ENCODE measurements at places on chromosomes 11 and 22. TPM values are rescaled to one million over a fixed set of nuclear protein-coding genes. Genes with fewer than 3 reads are reported as not detected.

DNA sequence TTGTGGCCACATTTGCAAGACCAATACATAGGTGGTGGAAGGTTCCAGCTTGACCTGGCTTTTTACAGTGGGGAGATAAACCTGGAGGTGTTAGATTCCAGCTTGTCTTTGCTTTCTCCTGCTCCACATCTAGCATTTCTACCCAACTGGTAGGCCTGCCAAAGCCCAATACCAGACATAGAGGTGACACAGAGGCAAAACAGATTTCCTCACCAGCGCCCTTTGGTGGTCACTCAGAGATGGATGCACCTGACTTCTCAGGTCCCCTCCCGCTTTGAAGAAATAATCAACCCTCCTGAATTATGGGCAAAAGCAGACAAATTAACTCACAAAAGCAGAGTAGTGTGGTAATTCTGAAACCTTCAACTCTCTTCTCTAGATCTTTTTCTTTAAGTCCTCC is 1356.2 kb downstream of the FAM181B start:
- H3K36me3 ChIP-seq: no peaks in the 10 kb centered on the region
- no peak overlapping the region for H3K27ac ChIP-seq
- no peak overlapping the region for H3K4me3 ChIP-seq
- no peaks in the 10 kb centered on the region for H3K27me3 ChIP-seq
- DNase-seq: no peak

DNA sequence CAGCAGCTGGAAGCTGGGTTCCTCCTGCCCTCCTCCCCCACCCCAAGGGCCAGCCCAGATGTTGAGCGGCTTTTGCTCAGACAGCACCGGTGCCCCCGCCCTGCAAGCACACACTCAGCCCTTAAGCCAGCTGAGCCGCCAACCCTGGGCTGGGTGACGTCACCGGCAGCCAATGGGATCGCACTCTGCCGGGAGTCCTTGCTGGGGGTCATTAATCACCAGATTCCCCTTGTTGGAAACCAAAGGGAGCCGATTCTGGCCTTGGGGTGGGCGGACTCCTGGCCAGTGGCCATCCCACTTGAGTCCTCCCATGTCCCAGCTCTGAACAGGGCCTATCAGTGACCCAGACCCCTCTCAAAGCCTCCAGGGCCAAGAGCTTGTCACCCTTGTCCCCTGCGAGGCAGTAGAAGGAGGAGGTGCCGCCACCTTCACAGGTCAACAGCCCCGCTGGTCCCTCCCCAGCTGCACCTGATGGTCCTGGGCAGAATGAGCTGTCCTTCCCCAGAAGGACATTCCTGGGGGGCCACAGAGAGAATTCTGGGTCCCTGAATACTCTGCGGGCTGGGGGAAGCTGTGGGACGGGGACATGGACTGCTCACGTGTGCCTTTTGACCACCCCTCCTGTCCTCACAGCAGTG is 7.4 kb downstream of the DUSP8 start:
- peak; percentile 74 for DNase-seq
- H3K27me3 ChIP-seq: no peaks in the 10 kb centered on the region
- H3K4me3 ChIP-seq: no peak overlapping the region
- H3K27ac ChIP-seq: peak overlapping the region; percentile 16

- no peak overlapping the region for H3K4me3 ChIP-seq
- no peak for DNase-seq
- peaks cover 8% of the 10 kb centered on the region for H3K4me1 ChIP-seq
- H3K36me3 ChIP-seq: no peaks in the 10 kb centered on the region
- H3K27me3 ChIP-seq: no peaks in the 10 kb centered on the region
- no peak overlapping the region for H3K27ac ChIP-seq
These were observed 9.9 kb upstream of the MICALL1 start for GRCh38 chr22:37896181-37896592.

DNA sequence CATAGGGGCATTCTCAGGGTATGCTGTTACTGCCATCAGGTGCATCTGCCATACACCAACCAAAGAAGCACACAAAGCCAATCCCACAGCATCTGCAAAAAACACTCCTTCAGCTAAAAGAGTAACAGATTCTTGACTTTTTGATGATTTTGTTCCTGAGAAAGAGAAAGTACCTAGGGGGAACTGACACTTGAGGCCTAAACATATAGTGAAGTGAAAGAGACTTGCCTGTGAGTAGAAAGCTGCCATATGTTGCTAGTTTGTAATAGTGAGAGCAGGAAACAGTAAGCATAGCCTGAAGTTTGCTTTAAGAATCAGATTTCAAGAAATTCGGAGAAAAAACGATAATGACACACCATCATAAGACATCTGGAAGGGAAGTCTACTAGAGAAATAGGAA is 97.9 kb upstream of the CTSC start:
- no peaks in the 10 kb centered on the region for H3K36me3 ChIP-seq
- no peak overlapping the region for H3K27ac ChIP-seq
- no peaks in the 10 kb centered on the region for H3K27me3 ChIP-seq
- H3K4me3 ChIP-seq: no peak overlapping the region
- no peaks in the 10 kb centered on the region for H3K4me1 ChIP-seq
- no peak for DNase-seq

DNA sequence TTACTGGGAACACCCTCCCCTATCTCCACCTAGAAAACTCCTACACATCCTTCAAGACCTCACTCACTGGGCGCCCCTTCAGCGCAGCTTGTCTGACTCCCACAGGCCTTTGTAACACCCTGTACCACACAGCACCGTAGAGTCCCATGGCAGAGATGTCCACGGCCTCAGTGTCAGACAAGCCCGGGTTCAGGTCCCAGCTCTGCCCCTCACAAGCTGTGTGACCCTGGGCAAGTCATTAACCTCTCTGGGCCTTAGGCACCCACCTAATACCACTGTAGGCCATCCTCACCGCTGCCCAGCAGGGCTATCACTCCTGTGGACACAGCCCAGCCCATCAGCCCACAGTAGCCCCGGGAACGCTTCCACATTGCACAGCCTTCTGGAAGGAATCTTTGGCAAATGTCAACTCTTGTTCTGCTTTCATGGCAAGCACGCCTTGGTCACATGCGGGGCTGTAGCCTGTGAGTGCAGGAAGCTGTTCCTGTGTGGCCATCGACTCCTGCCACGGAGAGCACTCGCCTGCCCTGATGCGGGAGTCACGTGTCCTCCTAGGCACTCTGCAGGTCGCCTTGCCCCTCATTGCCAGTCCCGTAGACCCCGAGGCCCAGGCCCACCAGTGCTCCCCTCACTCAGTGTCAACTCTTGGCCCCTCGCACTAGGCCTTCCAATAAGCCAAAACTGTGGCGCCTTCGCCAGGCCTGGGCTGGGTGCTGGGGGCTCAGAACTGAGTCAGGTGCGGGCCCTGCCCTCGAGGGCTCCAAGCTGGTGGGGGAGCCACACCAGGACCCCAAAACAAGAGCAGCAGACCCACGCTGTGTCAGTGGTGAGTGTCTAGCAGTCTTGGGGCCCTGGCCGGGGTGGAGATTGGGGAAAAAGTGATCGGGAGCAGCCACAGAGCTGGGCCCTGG is 32.9 kb upstream of the RFPL3 start:
- H3K27ac ChIP-seq: no peak overlapping the region
- no peaks in the 10 kb centered on the region for H3K27me3 ChIP-seq
- DNase-seq: no peak
- H3K36me3 ChIP-seq: no peaks in the 10 kb centered on the region

GRCh38 chr11:92111287-92111686 is 113.3 kb upstream of the FAT3 start:
- H3K27me3 ChIP-seq: no peaks in the 10 kb centered on the region
- no peak for DNase-seq
- H3K4me3 ChIP-seq: no peak overlapping the region
- no peaks in the 10 kb centered on the region for H3K36me3 ChIP-seq
- no peak overlapping the region for H3K27ac ChIP-seq
- H3K4me1 ChIP-seq: no peaks in the 10 kb centered on the region

DNA sequence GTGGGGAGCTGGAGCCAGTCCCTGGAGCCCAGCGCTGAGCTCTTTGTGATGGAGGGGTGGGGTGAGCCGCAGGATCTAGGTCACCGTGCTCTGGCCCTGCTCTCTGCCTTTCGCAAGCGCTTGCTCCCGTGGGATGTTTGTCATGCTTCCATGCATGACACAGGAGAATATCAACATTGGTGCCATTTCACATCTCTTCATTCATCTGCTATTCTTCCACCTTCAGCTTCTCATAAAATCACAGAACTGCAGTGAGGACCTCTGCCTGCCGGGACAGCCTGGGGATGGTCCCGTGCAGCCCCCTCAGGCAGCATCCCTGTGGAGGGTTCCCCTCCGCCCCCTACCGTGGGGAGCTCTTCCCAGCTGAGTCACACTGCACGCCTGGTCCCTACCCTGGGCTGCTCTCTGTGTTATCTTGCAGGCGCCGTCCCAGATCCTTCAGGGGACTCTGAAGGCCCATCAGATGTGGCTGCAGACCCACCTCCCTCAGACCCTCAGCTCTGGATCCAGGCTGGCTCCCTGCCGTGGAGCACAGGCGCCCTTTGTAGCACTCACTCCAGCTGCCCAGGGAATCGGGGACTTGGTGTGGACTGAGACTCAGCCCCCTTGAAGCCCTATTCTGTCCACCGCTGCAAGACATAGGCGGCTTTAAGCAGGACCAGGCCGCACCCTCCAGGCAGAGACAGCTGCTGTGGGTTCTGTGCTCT is 5.1 kb upstream of the SEPTIN5 start:
- peak; percentile 81 for DNase-seq
- H3K36me3 ChIP-seq: no peaks in the 10 kb centered on the region
- H3K4me3 ChIP-seq: no peak overlapping the region
- no peaks in the 10 kb centered on the region for H3K27me3 ChIP-seq
- peaks cover 24% of the 10 kb centered on the region for H3K4me1 ChIP-seq
- peak overlapping the region; percentile 73 for H3K27ac ChIP-seq

GRCh38 chr11:15278128-15278527 is 163.4 kb downstream of the INSC start:
- no peaks in the 10 kb centered on the region for H3K36me3 ChIP-seq
- H3K27me3 ChIP-seq: no peaks in the 10 kb centered on the region
- no peak overlapping the region for H3K27ac ChIP-seq
- no peaks in the 10 kb centered on the region for H3K4me1 ChIP-seq
- DNase-seq: no peak

Gene ATM
- total RNA-seq: 22.7 TPM

DNA sequence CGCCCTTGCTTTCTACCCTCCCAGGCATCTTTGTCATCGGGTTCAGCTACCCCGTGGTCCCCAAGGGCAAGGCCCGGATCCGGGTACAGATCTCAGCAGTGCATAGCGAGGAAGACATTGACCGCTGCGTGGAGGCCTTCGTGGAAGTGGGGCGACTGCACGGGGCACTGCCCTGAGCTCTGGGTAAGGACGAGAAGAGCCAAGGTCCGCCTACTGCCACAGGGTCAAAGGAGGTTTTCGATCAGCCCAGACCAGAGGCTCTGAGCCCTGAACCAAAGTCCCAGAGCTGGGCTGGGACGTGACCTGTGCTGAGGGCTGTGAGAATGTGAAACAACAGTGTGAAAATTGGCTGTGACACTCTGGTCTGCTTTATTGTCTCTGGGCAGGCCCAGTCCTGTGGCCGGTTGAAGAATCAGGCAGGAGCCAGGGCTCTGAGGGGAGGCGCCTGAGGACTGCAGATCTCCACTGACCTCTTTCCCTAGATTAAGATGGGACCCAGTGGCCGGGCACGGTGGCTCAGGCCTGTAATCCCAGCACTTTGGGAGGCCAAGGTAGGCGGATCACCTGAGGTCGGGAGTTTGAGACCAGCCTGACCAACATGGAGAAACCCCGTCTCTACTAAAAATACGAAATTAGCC is 6.5 kb upstream of the GALR3 start:
- H3K27ac ChIP-seq: no peak overlapping the region
- no peak for DNase-seq
- peaks cover 13% of the 10 kb centered on the region for H3K4me1 ChIP-seq
- H3K4me3 ChIP-seq: no peak overlapping the region
- peaks cover 13% of the 10 kb centered on the region for H3K36me3 ChIP-seq

DNA sequence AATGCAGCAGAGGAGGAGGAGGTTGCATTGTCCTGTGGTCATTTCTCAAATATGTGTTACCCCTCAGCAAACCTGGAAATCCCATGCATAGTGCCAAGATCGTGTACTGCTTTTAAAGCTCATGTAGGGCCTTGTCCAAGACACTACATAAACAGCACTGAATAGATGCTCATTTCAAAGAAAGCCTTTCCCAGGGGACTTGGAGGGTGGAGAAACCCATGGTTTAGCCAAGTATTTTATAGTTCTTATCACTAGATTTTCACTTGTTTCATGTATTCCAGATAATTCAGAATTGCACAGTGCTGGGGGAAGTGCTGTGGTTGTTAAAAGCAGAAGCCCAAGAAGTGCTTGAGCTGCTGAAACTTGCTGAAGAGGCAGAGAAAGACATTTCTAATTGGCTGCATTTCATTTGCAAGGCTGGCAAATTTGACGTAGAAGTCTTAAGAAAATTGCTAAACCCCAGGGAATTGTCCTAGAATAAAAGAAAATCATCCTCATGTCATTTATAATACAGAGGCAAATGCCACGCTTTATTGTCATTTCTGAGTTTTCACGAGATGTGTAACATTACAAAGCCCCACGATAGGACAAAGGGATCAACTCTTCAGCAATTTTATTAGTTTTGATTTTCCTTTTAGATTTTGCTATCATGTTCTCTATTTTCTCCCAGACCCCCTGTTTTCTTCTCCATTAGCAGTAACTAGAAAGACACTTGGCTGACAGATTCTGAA is 20.1 kb downstream of the CSRP3 start:
- peaks cover 89% of the 10 kb centered on the region for H3K36me3 ChIP-seq
- no peaks in the 10 kb centered on the region for H3K4me1 ChIP-seq
- H3K27ac ChIP-seq: no peak overlapping the region
- H3K27me3 ChIP-seq: no peaks in the 10 kb centered on the region

- H3K4me1 ChIP-seq: no peaks in the 10 kb centered on the region
- DNase-seq: no peak
- H3K36me3 ChIP-seq: no peaks in the 10 kb centered on the region
- no peaks in the 10 kb centered on the region for H3K27me3 ChIP-seq
- H3K27ac ChIP-seq: no peak overlapping the region
These were observed 534.0 kb upstream of the B3GAT1 start for GRCh38 chr11:134945993-134946392.

Gene MYO18B
- 304 TPM for total RNA-seq
